Spinal cord (tissue), 10 donors: ENCODE measurements at places on chromosomes 1 and 21. TPM values are rescaled to one million over a fixed set of nuclear protein-coding genes. Genes with fewer than 3 reads are reported as not detected.

The MXRA8 gene
- total RNA-seq = 40.6 TPM

The SPRR4 gene
- total RNA-seq = not detected

The WNT4 gene
- total RNA-seq = 35.0 TPM

The MAP3K21 gene
- total RNA-seq = 2.1 TPM

The KLF17 gene
- total RNA-seq = 0.69 TPM

The NPHP4 gene
- 8.9 TPM for total RNA-seq

The APOBEC4 gene
- total RNA-seq = 0.66 TPM

The ETV3L gene
- total RNA-seq = 0.10 TPM

The DCAF6 gene
- total RNA-seq = 55.4 TPM

The VAMP3 gene
- total RNA-seq = 64.6 TPM

GRCh38 chr21:35482096-35482495 is 433.0 kb upstream of the RUNX1 start:
- DNase-seq = no peak

- DNase-seq = no peak
Observed at GRCh38 chr1:116832932-116833578, 76.7 kb upstream of the PTGFRN start.

GRCh38 chr1:159678939-159679338 is 35.5 kb downstream of the CRP start:
- no peak for DNase-seq

- no peak for DNase-seq
Observed at GRCh38 chr1:92585831-92586230, 99.1 kb upstream of the GFI1 start.

DNA sequence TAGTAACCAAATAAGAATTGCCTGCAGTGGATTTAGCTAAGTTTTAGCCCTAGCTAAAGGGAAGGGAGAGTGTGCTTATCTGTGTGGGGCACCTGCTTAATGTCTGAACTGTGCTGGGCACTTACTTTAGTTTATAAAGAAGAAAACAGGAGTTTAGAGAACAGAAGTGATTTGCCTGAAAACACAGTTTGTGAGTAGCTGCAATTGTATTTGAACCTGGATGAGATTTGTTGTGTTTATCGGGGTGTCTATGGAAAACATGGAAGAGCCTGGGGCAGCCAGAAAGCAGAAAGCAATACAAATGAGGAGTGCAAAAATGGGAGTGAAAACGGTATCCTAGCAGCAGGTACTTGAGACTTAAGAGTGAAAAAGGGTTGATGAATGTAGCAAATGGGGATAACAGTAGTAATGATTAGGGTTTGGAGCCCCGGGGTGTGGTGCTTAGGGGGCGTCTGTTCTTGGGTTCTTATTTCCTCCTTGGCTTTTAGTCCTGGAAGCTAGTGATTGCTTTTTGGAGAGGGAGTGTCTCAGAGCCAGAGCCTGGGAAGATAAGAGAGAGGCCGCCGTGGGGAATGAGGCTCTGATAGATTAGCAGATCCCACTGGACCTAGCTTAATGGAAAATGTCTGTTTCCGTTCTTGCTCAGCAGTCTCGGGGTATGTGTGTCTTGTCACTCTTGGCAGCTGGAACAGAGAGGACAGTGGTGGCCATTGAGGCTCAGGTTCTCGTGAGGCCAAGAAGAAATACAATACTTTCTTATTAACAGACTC is 5.6 kb downstream of the PRCC start:
- no peak for DNase-seq

- no peak for DNase-seq
Observed at GRCh38 chr1:31006747-31007146, 58.8 kb downstream of the PUM1 start.

GRCh38 chr1:18166341-18166740 is 58.7 kb downstream of the IGSF21 start:
- no peak for DNase-seq

DNA sequence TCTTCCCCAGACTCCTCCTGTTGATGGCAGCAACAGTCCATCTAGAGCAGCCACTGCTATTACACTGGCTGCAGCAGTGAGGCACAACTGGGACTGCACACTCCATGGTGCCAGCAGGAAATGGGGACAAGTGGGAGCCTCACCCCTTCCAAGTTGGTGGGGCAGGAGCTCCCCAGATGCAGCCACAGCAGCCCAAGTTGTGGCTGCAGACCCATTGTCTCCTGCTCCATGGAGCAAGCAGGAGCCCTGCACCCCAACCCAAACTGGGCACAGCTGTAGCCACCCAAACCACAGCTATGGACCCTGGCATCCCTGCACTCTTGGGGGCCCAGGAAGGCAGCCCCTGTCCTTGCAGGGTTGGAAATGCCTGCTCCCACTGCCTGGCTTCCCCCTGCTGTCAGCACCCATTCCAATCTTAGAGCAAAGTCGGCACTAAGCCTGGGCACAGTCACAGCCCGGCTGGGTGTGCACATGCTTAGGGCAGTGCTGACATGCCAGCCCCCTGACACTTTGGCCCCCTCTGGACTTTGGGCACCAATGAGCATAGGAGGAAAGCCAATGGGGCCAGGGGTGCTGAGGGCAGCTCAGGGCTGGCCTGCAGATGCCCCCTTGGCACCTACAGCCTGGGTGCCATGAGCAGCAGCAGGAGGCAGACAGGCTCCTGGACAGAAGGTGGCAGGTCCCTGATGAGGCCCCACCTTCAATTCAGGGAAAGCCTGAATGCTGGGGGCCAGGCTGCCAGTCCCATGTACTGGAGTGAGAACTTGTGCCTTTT is 44.0 kb downstream of the MATN1 start:
- no peak for DNase-seq

GRCh38 chr1:167837326-167837725 is 76.6 kb downstream of the ADCY10 start:
- no peak for DNase-seq

GRCh38 chr1:172902861-172903381 is 147.8 kb downstream of the TNFSF18 start:
- no peak for DNase-seq

GRCh38 chr1:217062586-217062985 is 339.4 kb upstream of the ESRRG start:
- DNase-seq = no peak

DNA sequence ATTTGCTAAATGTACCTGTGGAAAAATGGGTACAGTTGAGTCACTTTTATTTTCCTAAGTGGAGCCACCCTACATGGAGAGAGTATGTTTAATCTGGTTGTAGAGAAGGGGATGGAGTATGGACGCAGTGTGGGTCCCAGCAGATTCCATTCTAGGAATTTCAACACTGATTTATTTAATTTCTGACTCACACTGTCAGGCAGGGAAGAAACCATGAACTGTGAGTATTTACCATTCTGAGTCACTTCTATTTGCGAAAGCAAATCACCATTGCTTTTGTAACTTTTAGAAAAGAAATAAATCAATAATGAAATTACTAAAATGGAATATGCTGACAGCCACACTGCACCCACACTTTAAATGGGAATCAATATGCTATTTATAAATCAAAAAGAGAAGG is 339.0 kb downstream of the DSCAM start:
- no peak for DNase-seq

DNA sequence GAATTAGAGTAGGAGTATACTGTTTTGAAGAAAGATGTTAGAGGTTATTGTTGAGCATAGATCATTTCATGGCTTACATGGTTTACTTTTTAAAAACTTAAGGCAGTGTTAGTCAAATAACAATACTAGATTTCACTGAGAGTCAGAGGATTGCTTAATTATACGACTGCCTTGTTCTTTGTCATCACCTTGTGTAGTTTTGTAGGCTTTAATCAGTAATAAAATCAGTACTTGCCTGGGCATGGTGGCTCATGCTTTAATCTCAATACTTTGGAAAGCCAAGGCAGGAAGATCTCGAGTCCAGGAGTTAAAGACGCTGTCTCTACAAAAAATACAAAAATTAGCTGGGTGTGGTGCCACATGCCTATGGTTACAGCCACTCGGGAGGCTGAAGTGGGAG is 41.3 kb upstream of the GPR52 start:
- no peak for DNase-seq

- no peak for DNase-seq
Observed at GRCh38 chr1:229696385-229696784, 70.3 kb downstream of the URB2 start.

DNA sequence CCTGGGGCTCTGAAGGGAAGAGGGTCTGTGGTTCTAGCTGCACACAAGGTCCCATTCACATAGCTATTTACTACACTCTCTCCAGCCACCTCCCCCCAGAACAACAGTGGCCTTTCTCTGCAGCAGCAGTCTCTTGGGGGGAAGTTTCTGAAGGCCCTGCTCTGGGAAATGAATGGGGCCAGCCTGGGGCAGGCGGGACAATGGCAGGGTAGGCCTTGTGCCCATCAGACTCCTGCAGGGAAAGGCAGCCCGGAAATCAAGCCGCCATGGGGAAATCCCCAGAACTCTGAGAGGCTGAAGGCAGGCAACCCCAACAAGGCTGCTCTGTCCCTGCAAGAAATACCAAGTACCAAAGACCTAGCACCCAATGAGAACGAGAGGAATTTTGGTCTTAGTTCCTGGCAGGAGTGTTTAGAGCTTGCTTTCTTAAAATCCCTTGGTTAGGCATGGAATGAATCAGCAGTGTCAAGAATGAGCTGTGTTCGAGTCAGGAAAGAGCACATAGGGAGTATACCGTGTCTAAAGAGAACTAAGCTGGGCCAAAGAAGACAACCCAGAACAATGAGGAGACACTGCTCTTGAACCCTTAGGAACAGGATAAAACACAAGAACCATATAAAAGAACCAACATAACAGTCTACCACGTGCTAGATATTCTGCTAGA is 11.3 kb downstream of the ARHGEF11 start:
- no peak for DNase-seq

GRCh38 chr1:15684042-15684461 is at the start of gene PLEKHM2:
Gene PLEKHM2, plus strand, starts transcription at chr1:15684320. Its CDS starts 239 bp downstream, at chr1:15684559.
- no peak for DNase-seq

GRCh38 chr1:45530632-45531135 is 9.0 kb upstream of the PRDX1 start:
- DNase-seq = no peak

GRCh38 chr1:203364806-203365205 is 13.9 kb upstream of the FMOD start:
- no peak for DNase-seq
